Sciatic nerve (tissue), 2 donors: ENCODE measurements at places on chromosomes 3 and 15. TPM values are rescaled to one million over a fixed set of nuclear protein-coding genes. Genes with fewer than 3 reads are reported as not detected.

Gene MESP2
- 0.45 TPM for total RNA-seq

DNA sequence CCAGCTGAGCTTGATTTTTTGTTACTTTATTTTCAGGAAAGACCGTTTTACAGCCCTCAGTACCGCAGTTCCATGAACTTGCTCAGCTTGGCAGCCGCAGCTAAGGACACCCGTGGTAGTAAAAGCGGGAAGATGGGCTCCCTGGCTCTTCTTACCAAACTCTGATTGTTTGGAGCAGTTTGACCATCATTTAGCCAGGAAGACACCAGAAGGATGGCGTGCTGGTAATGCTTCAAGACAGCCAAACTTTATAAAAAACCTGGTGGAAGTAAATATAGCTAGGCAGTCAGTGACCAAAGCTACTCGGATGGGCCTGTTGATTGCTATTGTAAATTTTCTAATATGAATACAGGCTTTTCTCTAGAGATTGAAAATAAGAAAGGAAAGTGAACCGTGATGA lies 28.9 kb downstream of the POLR2M start:
- no peak for DNase-seq

- DNase-seq, result no peak
Measured at GRCh38 chr15:96184297-96184696, 146.2 kb upstream of the NR2F2 start.

DNA sequence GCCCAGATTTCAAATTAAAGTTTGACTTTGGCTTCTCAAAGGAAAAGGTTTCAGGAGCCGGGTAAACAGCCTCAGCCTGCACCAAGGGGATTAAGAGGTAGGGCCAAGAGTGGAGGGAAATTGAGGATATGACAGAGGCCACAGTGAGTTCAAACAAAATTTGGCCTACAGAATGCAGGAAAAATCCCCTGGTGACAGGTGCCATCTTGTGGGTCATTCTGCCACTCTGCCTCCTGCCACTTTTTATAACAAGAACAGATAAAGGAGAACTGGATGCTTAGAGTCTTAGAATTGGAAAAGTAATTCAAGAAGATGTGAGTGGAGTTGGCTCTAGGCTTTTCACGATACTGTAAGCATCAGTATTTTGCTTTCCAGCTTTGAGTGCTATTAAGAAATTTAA lies 253.2 kb downstream of the NR2F2 start:
- DNase-seq, result no peak

- no peak for DNase-seq
Measured at GRCh38 chr15:85482894-85483293, 102.5 kb downstream of the AKAP13 start.
